Mesothelial cell of epicardium (in vitro differentiated cells): ENCODE measurements at places on chromosomes 1 and 21.

DNA sequence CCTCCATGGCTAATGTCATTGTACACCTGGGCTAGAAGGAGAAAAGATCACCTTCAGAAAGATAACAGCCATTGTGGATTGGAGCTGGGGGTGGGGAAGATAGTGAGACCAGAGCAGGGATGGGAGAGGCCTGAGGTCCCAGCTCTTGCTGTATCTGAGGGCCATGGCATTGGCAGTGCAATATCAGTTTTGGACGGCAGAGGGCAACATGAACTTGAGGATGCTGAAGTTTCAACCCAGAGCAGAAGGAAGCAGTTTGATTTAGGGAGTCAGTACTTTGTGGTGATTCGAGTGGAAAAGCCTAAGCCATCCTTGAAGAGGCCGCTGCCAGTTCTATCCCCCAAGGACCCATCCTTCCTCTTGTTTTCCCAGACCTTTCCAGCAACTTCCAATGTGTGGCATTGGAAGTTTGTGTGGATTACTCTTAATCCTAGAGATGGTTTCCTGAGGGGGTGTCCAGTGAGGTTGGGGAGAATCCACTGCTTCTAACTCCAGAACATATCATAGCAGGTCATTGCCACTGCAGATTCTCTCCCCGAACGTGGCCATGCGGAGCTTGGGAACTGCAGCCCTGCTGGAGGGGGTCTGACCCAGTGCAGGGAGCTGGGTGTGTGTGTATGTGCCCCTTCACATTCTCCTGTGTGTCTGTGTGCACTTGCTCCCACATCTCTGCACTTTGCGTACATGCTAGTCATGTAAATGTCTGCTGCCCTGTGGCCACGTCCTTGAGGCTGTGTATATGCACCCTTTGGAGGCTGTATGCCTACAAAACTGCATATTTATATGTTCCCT is 24.1 kb downstream of the SLC26A9 start:
- no peak for DNase-seq

GRCh38 chr1:38474738-38475623 is 384.6 kb downstream of the RRAGC start:
- no peak for DNase-seq

- no peak for DNase-seq
Measured at GRCh38 chr1:150302338-150302737, 8.7 kb downstream of the MRPS21 start.

- no peak for DNase-seq
Measured at GRCh38 chr21:38921511-38922251, 116.0 kb downstream of the ETS2 start.

GRCh38 chr1:2060072-2060471 is 9.9 kb downstream of the PRKCZ start:
- no peak for DNase-seq

DNA sequence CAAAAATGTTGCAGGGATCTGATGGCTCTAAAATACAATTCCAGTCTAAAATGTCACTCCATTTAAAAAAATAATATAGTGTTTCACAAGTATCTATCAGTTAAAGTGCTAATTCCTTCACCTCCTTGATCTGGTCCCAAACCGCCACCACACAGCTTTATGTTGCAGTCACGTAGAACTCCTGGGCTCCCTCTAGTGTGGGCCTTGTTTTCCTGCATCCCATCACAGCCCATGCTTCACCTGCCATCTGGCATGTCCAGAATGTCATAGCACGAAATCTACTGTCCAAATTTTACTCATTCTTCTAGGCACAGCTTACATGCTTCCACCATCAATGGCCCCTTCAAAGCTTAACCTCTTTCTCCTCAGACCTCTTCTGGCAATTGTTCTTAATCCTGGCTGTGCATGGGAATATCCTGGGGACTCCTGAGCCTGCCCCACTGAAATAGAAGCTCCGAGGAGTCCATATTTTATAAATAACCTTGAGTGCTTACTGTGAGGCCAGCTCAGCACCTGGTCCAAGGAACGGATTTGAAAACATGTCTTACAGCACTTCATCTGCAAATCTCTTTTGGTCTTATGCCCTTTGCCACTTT is 15.5 kb downstream of the FYB2 start:
- no peak for DNase-seq

GRCh38 chr1:183075861-183076260 is 52.6 kb downstream of the LAMC1 start:
- no peak for DNase-seq

GRCh38 chr1:247322849-247323586 is 8.6 kb downstream of the ZNF496 start:
- DNase-seq, result no peak

DNA sequence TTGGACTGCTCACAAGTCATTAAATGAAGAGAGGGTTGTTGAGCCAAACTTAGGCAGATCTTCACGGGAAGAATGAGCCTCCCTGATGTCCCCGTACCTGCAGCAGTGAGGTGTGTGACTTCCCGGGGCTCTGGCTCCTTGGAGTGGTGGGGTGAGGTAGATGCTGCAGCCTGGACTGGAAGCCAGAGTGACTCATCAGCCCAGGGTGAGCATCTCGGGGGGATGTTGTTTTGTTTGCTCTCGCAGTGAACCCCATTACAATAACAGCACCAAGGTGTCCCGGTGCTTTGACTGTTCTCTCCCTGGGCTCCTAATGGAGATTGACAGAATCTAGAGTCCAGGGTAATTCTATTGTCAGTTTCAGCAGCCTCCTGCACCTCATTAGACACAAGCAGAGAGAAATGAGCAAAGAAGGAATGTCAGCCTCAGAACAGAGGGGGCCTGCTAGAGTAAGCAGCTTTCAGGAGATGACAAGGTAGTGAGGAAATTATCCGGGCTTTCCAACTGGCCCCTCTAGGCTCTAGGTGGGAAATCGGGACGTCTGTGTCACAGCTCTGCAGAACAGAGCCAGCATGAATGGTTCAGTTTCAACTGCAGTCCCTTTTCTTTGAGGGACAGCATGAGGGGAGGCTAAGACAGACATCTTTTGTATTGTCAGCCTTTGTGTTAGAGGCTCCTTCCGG is 36.0 kb upstream of the LRRN2 start:
- no peak for DNase-seq

GRCh38 chr1:57067863-57068262 is 102.0 kb upstream of the C8B start:
- no peak for DNase-seq

- no peak for DNase-seq
Measured at GRCh38 chr1:100130552-100131077, 2.1 kb downstream of the SASS6 start.

DNA sequence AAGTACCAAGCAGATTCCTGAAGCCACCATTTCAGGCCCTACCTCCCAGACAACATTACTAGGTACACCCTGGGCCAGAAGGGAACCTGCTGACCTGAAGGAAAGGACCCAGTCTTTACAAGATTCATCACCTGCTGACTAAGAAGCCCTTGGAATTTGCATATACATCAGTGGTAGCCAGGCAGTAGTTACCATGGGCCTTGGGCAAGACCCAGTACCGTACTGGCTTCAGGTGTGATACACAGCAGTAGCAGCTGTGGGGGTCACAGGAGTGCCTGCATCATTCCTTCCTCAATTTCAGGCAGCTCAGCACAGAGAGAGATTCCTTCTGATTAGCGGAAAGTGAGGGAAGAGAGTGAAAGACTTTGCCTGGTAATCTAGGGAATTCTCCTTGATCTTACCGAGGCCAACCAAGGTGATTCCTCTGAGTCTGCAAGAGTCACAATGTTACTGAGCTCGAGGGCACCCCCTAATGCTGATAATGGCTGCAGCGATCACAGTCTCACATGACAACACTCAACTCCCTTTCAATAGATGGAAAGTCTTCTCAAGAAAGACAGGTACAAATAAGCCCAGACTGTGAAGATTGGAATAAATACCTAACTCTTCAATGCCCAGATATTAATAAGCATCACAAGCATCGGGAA is 22.0 kb upstream of the UHMK1 start:
- no peak for DNase-seq

DNA sequence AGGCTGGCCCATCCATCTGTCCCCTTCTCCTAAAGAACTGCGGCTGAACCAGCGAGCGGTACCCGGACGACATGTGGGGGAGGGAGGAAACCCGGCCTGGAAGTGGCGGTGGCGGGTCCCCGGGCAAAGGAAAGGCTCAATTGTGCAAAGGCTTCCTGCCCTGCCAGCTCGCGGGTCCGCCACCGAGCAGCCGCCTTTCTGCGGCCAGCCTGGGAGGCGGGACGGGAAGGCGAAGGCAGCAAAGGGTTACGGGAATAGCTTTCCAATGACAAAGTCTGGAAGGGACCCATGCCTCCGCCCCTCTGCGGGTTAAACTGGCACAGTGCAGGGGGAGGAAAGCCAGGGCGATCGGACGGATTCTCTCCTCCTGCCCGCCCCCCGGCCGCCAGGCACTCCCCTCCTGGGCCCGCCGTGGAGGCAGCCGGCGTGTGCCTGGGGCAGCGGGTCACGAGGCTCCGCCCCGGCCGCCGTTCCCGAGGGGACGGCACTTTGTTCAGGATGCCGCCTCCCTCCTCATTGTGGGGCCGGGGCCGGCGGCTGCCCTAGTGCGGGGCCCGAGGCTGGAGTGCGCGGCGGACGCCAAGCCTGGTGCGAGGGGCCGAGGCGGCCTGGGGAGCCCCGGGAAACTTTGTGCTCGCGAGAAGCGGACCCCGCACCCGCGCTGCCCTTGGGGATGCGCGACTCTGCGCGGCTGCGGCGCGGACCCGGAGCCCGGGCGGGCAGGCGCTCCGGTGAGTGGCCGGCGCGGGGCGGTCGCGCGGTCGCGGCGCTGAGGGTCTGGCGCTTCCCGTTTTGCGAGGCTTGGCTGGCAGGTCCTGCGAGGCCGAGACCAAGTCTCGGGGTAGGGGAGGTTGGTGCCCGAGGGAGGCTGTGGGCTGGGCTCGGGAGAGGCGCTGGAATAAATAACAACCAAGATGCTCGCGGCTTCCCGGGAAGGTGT is at the start of gene NAV1:
Gene NAV1 (plus strand): TSS at position 516 of the 940 bp plus-strand sequence. CDS start 83,758 bp downstream, outside the sequence.
- peak; percentile 59 for DNase-seq

DNA sequence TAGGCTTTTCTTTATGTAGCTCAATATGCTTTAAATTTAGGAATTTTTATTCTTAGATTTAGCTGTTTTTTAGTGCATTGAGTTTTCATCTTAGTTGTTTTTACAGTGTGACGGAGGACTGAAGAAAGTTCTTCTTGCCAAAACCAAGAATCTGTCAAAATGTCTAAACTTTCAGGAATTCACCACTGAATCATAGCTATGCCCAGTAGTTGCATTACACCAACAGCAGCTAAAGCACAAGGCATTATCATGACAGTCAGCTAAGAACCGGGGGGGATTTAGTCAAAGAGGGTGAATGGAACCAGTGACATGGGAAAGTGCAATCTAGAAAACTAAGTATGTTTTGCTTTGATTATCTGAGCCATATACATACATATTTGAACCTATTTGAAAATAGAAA is 6.5 kb upstream of the C1orf146 start:
- no peak for DNase-seq

- DNase-seq, result no peak
Measured at GRCh38 chr1:39098546-39099250, 72.5 kb downstream of the NDUFS5 start.

- DNase-seq, result no peak
Measured at GRCh38 chr1:246034630-246035029, 472.4 kb downstream of the SMYD3 start.

- DNase-seq, result no peak
Measured at GRCh38 chr1:27318136-27318535, 3.8 kb upstream of the TMEM222 start.

DNA sequence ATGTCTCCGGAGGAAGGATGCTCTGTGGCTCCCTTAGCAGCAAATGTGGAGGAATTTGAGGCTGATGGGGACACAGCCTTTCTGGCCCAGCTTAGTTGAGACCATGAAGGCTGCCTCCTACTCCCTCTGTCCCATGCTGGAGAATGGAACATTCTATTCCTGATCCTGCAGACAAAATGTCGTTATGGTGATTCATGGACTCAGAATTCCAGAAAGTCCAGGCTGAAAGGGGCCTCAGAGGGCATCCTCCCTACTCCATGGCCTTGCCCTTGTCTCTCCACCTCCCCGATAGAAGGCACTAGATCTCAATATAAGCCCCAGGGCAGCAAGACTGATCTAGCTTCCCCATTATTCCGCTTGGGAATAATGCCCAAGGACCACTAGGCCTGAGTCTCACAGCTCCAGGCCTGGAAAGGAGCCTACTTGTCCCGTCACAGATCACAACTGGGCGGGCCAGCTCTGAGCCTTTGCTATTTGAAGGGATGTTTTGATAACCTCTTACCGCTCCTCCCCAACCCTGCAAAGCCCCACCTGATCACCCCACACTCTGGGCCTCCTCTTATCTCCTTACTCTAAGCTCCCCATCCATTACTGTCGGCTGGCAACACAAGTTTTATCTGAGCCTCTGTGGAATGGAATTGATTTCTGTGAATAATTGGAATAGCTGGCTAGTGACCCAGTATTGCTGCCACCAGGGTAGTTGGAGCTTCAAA is 52.8 kb upstream of the TRABD2B start:
- DNase-seq, result no peak

GRCh38 chr1:31524186-31524901 is 52.0 kb upstream of the TINAGL1 start:
- no peak for DNase-seq

- no peak for DNase-seq
Measured at GRCh38 chr1:34929853-34930701, 627 bp upstream of the DLGAP3 start.

DNA sequence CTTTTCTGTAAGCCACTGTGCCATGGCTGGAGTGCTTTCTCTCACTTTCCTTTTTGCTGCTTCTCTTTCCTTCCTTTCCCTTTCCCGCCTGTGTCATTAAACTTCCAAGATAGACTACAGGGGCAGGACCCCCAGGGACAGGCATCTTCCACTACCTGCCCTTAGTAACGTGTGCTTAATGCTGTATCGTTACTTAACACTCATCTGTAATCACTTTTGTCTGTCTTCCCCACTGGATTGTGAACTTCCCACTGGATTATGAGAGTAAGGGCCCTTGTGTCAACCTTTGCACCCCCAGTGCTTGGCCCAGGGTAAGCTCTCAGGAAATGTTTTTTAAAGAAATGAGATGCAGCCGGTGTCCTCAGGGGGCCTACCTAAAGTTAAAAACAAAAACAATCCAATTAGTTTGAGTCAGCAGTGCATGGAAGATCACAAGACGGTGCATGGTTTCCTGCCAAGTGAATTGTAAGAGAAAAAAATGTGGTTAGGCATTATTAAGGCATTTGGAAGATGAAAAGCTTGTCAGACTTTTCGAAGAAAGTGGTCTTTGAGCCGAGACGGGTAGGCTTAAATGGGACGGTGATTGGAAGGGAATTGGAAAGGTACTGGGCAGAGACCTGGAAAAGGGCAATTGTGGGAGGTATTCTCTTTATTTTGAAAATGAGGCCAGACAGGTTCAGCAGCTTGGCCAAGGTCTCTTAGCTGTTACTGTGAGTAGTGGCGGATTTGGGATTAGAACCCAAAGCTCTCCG is 958 bp downstream of the LYPLAL1 start:
- no peak for DNase-seq

GRCh38 chr1:229237320-229237719 is 33.6 kb upstream of the RAB4A start:
- no peak for DNase-seq

- no peak for DNase-seq
Measured at GRCh38 chr1:56843544-56843943, 11.1 kb upstream of the C8A start.
